GM12864 (cell line): ENCODE measurements at places on chromosomes 7 and 10.
A peak's percentile ranks its signal among the peaks of the same experiment; 100 is the strongest.

DNA sequence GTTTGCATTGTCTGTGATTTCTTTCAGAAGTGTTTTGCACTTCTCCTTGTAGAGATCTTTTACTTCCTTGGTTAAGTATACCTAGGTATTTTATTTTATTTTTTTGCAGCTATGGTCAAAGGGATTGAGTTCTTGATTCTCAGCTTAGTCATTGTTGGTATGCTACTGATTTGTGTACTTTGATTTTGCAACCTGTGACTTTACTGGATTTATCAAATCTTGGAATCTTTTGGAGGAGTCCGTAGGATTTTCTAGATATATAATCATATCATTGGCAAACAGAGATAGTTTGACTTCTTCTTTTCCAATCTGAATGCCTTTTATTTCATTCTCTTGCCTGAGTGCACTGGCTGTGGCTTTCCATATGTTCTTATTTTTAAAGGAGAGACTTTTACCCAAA lies 41.9 kb downstream of the CCSER2 start:
- DNase-seq: no peak

- DNase-seq: no peak
These were observed 75.4 kb downstream of the EGFR start for GRCh38 chr7:55094092-55094690.

GRCh38 chr10:102120991-102121738 lies 997 bp upstream of the LDB1 start:
- no peak for DNase-seq

DNA sequence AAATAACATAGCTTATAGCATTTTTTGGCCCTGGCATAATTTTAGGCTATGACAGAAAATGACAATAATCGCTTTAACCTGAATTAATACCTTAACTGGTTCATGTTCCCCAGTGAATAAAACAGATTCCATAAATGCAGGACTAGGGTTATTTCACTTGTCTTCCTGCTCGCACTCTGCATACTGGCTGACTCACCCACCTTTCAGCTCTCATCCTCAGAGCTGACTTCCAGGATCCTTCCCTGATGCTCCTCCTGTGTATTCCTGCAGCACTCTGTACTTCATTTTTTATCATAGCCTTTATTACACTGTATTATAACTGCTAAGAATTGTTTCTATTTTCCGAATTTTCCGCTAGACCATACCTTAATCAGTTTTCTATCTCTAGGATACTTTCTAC lies 123.7 kb downstream of the AVL9 start:
- DNase-seq: no peak

DNA sequence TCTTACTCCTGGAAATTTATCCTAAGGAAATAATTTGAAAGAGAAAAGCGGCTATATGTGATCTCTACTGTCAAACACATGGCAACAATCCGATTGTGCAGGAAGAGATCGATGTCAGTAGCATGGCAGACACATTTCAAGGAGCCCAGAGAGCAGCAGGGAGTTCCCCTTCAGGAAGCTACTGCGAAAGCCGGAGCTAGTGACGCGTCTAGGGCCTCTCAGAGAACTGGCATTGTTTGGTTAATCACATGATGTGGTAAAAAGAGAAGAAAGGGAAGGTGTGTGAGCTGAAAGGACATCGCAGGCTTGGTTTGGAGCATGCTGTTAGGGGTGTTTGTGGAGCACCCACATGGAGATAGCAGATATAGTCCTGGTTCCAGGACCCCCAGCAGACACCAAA lies 74.9 kb downstream of the BEND7 start:
- no peak for DNase-seq

DNA sequence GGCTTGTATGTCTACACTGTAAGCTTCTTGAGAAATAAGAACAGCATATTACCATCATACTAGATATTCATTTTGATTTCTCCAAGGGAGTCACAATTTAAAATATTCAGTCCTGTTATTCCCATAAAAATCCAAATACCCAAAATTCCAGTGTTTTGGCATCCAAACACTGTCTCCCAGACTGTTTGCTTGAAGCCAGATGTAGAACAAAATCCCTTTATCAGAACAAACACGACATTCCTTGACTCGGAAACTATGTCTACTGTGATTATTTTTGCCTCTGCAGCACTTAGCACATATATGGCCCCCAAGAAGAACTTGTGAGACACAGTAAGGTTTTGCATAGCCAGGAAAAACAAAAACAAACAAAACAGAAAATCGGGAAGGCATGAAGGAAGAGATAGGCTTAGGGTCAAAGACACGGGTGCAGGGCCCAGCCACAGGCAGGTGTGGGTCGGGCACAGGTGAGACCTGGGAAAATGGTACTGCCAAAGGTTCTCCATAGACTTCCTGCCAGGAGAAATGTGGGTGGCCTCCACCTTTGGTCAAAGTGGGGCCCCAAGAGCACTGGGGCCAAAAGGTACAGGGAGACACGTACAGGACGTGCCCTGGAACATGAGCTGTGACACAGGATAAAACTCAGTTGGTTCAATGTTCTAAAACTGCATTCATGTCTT lies 36.5 kb downstream of the CPXM2 start:
- DNase-seq: no peak

GRCh38 chr10:73413528-73414229 lies at the start of gene ANXA7:
ANXA7 (minus strand) TSS chr10:73414058; CDS start chr10:73400856, 13,202 bp downstream.
- DNase-seq: peak; percentile 46

DNA sequence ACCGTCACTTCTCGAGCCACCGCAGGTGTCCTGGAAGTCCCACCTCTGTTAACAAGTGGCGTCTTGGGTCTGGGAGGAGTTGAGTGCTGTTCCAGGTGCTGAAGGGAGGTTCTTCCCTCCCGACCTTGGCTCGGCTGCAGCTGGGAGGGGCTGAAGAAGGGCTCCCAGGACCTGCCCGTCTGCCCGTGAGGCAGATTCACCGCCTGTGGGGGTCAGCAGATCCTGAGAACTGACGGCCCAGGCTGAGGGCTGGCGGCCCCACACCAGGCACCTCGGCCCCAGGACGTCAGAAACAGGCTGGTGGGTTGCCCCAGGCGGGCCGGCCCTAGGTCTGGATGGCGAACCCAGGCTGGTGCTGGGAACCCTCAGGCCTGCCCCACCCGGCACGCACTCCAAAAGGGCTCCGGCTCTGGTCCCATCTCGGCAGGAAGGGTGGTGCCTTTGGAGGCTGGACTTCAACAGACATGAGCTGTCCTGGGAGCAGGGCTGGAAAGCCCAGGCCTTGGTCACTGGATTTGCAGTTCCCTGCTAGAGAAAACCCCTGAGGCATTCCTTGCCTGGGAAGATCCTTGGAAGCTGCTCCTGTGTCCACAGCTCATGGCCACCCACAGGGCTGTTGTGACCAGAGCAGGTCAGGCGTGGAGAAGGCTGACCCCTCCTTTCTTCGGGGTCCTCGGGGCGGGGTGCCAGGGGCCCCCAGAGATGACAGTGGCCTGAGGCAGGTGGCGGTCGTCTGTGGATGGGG lies 42.6 kb upstream of the CFAP46 start:
- DNase-seq: no peak

DNA sequence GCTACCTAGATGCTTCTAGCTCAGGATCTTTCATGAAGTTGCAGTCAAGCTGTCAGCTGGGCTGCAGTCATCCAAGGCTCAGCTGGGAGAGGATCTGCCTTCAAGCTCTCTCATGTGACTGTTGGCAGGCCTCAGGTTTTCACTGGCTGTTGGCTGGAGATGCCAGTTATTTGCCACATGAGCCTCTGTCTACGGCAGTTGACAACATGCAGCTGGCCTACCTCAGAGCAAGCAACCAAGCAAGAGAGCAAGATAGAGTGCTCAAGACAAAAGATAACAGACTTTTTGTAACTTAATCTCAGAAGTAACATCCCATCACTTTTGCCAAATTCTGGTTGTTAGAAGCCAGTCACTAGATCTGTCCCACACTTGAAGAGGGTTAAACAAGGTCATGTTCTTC lies 125.8 kb downstream of the TPST1 start:
- no peak for DNase-seq
